IMR-90 (cell line): ENCODE measurements at places on chromosomes 13 and 19. TPM values are rescaled to one million over a fixed set of nuclear protein-coding genes. Genes with fewer than 3 reads are reported as not detected.

DNA sequence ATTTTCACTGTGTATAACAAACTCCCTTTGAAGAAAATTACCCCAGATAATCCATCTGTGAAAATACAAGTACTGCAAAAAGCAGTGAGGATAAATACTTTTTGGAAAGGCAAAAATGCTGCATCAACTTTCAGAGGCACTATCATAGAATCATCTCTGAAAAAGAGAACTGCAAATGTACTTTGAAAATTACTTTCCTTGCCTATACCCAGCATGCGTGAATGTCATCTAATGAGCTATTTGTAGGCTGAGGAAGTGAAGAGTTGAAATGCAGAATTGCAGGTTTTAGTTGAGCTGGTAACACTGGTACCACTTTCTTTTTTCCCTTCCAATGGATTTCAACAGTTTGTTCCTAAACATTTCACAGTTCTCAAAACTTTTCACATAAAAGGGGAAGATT lies 196.7 kb downstream of the TBC1D4 start:
- no peaks in the 10 kb centered on the region for H3K4me1 ChIP-seq
- no peak overlapping the region for H3K4me3 ChIP-seq
- H3K27ac ChIP-seq, result no peak overlapping the region
- DNase-seq, result no peak
- H3K36me3 ChIP-seq, result peaks cover 2% of the 10 kb centered on the region; the same call in 1 of the 2 replicates

DNA sequence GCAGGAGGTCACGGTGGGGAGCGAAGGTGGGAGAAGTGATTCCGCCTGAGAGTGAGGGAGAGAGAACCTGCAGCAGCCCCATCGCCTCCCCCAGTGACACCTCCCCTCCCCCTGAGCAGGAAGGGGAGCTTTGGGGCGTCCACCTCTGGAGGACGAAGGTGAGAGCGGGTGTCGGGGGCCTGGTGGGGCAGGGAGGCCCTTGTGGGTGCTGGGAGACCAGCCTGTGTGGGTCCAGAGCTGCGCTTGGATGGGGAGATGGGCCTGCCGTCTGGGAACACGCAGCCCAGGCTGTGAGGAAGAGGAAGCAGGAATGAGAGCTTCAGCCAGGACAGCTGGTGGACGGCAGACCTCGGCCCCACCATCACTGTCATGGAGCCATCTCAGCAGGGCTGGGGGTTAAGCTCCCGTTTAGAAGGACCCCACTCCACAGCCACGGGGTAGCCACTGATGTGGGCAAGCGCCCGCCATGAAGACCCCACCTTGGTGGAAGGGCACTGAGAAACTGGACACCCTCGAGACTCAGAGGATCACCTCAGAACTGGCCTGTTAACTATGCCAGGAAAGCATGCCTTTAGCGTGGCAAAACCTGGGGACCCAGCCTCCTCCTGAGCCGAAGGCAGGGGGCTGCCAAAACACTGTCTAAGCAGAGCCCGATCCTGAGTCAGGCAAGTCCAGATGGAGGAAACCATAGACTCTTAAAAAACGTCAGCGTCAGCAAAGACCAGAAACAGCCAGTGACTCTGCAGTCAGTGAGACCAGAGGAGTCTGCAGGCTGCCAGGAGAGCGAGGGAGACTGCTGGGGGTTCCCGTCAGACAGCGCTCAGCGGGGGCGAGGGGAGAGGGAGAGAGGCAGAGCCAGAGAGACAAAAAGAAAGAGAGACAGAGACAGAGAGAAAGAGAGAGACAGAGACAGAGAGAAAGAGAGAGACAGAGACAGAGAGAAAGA lies 6.4 kb upstream of the PROZ start:
- peak; percentile 74 for DNase-seq
- H3K27ac ChIP-seq, result no peak overlapping the region
- no peaks in the 10 kb centered on the region for H3K36me3 ChIP-seq

GRCh38 chr13:109979228-109979627 lies 192.8 kb upstream of the IRS2 start:
- no peak overlapping the region for H3K4me3 ChIP-seq
- H3K27ac ChIP-seq, result no peak overlapping the region
- no peaks in the 10 kb centered on the region for H3K36me3 ChIP-seq
- H3K27me3 ChIP-seq, result no peaks in the 10 kb centered on the region

DNA sequence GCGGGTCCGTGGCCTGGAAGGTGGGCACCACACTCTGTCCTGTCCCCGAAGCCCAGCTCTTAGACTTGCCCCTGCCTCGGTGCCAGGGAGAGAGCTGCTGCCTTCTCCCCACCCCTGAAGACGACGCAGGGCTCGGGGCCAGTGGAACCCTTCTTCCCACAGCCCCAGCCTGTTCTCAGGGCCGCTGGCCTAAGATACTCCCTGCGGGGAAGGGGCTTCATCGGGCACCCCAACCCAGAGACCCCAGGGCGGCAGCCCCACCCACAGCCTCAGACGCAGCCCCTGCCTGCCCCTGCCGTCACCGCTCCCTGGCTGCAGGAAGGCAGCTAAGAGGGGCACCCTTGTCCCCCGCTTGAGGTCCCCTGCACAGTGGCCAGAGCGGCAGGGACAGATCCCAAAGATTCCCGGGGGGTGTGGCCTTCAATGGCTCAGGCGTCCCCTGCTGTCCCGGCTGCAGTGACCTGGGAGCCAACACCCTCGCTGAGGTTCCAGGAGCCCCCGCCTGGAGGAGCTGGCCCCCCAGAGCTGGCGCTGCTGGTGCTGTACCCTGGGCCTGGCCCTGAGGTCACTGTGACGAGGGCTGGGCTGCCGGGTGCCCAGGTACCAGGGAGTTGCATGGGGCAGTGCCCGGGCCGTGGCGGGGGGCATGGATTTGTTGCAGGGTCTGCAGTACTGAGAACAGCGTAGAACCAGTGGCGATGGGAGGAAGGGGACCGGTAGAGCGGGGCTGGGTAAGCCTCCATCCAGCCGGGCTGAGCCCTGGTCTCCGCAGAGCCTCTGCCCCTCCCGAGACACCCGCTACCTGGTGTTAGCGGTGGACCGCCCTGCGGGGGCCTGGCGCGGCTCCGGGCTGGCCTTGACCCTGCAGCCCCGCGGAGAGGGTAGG lies 1.0 kb downstream of the AMH start:
- DNase-seq, result no peak
- peaks cover 36% of the 10 kb centered on the region for H3K27me3 ChIP-seq
- peaks cover 4% of the 10 kb centered on the region; the same call in 1 of the 2 replicates for H3K4me1 ChIP-seq
- no peak overlapping the region for H3K27ac ChIP-seq

DNA sequence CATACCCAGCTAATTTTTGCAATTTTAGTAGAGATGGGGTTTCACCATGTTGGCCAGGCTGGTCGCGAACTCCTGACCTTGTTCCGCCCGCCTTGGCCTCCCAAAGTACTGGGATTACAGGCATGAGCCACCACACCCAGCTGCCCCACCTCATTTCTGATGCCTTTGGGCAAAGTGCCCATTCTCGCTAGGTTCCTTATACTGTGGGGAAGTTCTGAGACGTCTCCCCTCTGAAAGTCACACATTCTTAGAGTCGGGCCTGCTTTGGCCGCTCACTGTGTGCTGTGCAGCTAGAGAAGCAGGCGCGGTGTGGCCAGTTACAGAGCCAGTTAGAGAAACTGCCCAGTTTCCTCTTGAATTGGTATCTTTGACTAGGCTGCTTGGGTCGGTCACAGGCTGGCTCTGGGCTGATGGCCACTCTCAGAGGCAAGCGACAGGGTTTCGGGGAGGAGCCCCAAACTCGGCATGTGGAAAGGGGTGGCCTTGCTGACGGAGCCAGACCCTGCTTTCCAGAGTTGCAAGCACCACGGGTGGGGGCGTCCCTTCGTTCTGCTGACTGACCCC lies 18.0 kb downstream of the PRAM1 start:
- no peaks in the 10 kb centered on the region for H3K27me3 ChIP-seq
- no peak for DNase-seq
- H3K27ac ChIP-seq, result no peak overlapping the region
- H3K4me1 ChIP-seq, result no peaks in the 10 kb centered on the region
- H3K4me3 ChIP-seq, result no peak overlapping the region

- H3K4me1 ChIP-seq, result peaks cover 7% of the 10 kb centered on the region; the same call in 1 of the 2 replicates
- H3K27ac ChIP-seq, result no peak overlapping the region
- H3K36me3 ChIP-seq, result no peaks in the 10 kb centered on the region
Observed at GRCh38 chr19:46016426-46017094, 6.3 kb downstream of the PGLYRP1 start.

DNA sequence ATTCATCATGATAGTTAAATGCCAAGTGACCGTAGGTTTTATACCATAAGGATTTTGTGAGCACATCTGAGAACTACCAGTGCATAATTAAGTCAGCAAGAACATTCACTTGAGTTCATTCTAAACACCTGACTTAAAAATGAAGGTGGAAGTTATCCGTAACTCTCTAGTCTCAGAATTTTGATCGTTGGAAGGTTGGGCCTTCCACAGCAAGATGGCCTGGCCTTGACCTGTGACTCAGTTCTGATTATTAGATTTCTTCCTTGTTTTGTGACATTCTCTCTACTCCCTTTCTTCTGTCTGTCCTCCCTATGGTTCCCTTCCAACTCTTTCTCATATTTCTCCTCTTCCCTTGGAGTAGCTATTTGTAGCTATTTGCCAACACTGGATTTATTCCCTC lies 20.0 kb upstream of the WDFY2 start:
- no peaks in the 10 kb centered on the region for H3K4me1 ChIP-seq
- no peaks in the 10 kb centered on the region for H3K27me3 ChIP-seq
- no peak overlapping the region for H3K27ac ChIP-seq

DNA sequence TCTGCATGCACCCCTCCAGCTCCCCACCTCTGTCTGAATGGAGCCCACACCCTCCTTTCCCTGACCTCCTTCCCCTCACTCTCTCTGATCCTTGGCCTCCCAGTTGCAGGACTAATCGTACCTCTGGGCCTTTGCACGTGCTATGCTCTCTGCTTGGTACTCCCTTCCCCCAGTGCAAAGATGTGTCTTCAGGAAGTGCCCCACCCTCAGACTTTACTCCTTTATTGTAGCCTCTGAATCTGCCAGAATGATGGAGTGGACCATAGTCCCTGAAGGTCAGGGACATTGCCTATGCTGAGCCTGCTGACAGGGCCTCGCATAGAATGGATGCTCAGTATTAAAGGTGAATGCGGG lies 1.3 kb upstream of the JUND start:
- peaks cover 14% of the 10 kb centered on the region for H3K4me1 ChIP-seq
- peaks cover 11% of the 10 kb centered on the region for H3K36me3 ChIP-seq
- no peak overlapping the region for H3K4me3 ChIP-seq

DNA sequence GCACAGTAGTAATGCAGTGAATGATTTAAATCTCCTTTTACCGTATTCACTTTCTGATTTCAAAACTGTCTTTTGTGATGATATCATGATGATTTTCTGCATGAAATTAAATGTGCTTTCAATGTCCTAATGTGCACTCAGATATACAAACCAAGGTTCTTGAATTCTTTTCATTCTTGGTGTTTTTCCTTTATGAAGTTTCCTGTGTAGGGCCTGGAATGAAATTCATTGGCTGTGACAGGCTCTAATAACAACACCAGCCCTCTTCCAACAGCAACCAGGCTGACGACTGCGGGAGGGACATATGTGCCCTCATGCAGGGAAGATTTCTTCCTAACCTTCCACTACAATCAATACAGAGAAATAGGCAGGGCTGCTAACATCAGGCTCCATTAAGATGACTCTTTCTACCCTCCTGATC lies 1052.0 kb downstream of the DIAPH3 start:
- peaks cover 3% of the 10 kb centered on the region for H3K4me1 ChIP-seq
- H3K4me3 ChIP-seq, result no peak overlapping the region

DNA sequence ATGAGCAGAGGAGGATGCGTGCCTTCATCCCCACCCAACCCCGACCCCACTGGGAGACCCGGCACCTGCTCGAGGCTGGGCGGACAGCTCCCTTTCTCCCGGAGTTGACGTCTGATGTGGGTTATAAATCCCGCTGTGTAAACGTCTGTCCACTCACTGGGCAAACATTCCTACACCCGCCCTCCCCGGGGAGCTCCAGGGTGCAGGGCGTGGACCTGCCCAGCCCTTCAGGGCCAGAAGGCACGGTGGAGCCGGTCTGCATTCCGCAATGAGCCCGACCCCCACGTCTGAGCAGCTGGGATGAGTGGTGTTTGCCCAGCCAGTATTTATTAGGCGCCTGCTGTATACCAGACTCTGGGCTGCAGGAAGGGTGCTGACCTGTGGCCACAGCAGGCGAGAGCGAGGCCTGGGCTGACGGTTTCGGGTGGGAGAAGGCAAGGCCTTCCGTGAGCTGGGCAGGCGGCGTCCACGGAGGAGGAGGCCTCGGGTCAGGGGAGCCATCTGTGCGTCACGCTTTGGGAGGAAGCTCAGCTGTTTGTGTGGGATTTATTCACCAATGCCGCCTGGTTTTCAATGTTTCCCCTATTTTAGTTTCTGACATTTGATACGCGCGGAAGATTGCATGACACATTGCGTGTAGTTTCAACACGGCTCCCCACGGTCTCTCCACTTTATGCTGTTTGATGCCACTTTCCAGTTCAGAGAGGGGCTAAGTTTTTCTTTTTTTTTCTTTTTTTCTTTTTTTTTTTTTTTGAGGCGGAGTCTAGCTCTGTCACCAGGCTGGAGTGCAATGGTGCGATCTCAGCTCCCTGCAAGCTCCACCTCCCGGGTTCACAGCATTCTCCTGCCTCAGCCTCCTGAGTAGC lies 2.0 kb downstream of the MISP start:
- H3K27ac ChIP-seq, result peak overlapping the region; percentile 79
- peak; percentile 90 for DNase-seq
- H3K4me1 ChIP-seq, result peaks cover 15% of the 10 kb centered on the region
- H3K27me3 ChIP-seq, result no peaks in the 10 kb centered on the region
- no peaks in the 10 kb centered on the region for H3K36me3 ChIP-seq

The OR10H1 gene
- polyA plus RNA-seq, result not detected in 2 replicates

The BST2 gene
- polyA plus RNA-seq, result 0.67 and 0.92 TPM in 2 replicates
